ENCODE measurements at places on chromosomes 5 and 9. TPM values are rescaled to one million over a fixed set of nuclear protein-coding genes. Genes with fewer than 3 reads are reported as not detected.

GRCh38 chr9:137720571-137721110 is 101.8 kb downstream of the EHMT1 start:
- DNase-seq, result no peak

ANKRD33B gene
- 1.4 TPM for total RNA-seq

KIAA0825 gene
- 1.0 TPM for total RNA-seq

CD274 gene
- 3.7 TPM for total RNA-seq

ANKRD34B gene
- not detected for total RNA-seq

DNA sequence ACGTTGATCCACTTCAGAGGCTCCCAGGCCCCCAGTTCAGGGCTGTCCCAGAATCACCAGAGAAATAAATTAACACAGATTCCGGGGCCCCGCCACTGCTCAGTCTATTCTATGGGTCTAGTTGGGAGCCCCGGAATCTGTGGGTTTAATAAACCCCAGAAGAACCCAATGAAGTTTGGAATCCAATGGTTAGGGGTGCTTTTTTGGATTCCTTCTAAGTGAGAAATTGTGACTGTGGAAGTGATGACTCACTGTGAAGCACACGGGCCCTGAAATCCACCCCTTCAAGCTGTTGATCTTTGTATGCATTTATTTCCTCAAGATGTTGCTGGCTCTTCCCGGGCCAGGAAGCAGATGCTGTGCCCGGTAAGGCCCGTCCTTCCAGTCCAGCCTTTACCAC is 57.3 kb upstream of the SLC28A3 start:
- no peak for DNase-seq

TPPP gene
- 5.1 TPM for total RNA-seq

DNA sequence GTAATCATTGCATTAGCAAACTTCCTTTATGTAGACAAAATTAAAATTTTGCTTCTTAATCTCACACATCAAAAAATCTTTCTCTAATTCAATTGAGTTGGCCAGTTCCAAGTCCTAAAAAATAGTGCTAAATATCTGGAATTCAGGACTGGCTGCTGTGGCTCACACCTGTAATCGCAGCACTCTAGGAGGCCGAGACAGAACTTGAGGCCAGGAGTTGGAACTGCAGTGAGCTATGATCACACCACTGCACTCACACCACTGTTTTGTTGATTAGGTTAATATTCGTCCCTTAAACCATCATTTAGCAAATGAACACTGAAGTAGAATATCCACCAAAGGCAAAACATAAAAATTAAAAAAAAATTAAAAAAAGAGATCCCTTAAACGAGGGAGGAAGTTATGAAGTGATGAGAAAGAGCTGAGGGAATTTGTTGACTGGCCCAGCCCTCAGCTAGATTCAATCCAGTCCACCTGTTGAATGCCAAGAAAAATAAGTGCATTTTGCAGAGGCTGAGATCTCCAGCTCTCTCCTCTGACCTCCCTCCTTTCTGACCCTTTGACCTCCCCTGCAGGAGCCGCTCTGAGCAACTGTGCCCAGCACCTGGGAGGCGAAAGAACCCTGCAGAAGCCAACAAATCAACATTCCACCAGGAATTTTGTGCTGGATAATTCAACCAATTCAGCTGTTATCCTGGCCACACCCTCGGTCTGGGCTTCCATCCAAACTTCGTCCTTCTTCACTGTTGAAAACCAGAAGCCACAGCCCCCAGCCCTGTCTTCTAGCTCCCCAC is 96.8 kb downstream of the OR2K2 start:
- no peak for DNase-seq

IL3 gene
- not detected for total RNA-seq

DNA sequence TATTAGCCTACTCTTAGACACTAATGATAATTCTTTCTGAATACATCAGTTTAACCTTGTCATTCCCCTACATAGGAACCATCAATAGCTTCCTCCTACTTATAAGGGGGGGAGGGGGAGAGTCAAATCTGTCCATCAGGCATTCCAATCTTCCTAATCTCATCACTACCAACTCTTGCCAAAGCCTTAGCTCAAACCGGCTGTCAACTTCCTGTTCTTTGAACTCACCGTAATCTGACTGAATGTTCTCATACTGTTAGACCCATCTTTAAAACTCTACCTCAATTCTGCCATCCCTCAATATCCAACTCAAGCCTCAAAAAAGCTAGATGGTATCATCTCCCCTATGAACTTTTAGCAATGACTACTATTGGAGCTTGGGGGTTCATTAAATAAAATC is 41.9 kb upstream of the RNF38 start:
- DNase-seq, result no peak

All from CD8-positive, alpha-beta T cell (primary cell).